ENCODE measurements at places on chromosomes 7 and 10.

- no peak for DNase-seq
Measured at GRCh38 chr7:107173691-107174406, 5.0 kb downstream of the HBP1 start.

DNA sequence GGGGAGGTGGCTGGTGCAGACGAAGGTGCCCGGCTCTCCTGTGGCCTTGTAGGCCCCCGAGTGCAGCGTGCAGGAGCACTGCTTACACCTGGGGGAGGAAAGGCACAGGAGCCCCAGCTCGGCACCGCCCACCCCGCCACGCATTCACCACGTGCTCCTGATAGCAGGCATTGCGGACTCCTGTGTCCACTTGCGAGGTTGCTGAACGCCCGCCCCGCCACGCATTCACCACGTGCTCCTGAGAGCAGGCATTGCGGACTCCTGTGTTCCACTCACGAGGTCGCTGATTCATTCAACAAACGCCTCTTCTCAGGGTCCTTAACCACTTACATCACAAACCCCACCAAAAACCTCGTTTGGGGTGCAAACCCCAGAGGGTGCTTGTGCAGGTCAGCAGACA lies 13.9 kb downstream of the MICALL2 start:
- DNase-seq, result no peak

- DNase-seq, result no peak
Measured at GRCh38 chr10:133565441-133566294, at the start of gene SYCE1. SYCE1 (minus strand) TSS chr10:133565583; CDS start chr10:133565529, 54 bp downstream.

DNA sequence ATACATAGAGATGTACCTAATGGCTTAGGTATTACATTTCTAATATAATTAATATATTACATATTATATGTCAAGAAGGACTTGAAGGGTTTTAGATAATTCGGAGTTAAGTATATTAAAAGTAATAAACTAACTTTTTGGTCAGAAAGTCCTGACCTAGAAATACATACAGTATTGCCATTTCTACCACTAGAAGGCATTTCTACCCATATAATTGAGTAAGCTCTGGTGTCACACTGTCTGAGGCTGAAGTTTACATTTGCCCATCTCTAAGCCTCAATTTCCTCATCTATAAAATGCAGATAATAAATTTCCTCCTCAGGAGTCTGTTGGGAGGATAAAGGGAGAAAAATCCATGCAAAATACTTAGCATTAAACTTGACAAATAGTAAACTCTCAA lies 7.1 kb downstream of the FKBP14 start:
- no peak for DNase-seq

DNA sequence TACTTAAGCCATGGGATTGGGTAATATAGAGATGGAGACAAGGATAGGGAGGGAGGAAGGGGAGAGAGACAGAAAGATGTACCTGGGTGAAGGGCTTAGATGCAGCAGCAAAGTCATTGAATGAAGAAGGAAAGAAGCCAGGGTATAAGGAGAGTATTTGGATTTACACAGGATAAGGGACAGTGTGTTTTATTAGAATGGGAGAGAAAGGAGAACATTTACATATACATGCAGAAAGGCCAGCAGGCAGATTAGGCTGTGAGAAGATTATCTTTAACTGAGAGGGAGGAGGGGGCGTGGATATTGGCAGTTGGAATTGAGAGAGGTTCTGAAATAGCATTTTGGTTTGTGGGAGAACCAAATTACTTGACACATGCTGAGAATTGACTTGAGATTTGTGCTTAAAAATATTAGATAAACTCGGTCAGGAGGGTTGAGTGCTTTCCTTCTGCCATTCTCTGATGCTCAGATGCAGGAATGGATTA lies 161.5 kb upstream of the ZNF804B start:
- DNase-seq, result no peak

GRCh38 chr7:26001662-26002244 lies 150.2 kb upstream of the NFE2L3 start:
- DNase-seq, result no peak

Data from posterior cingulate gyrus (tissue), 11 donors.